ENCODE measurements at places on chromosomes 1 and 21. TPM values are rescaled to one million over a fixed set of nuclear protein-coding genes. Genes with fewer than 3 reads are reported as not detected.

Gene GTF2B
- total RNA-seq: 76.4 TPM

Gene DDOST
- 482 TPM for total RNA-seq

Gene ITGB3BP
- total RNA-seq: 48.6 TPM

Gene SLC45A3
- 5.8 TPM for total RNA-seq

Gene KCNJ15
- not detected for total RNA-seq

Gene NBPF10
- 0.69 TPM for total RNA-seq

Gene LZIC
- 30.0 TPM for total RNA-seq

Gene CRP
- total RNA-seq: not detected

Gene OR6P1
- total RNA-seq: not detected

Gene SPRR2B
- total RNA-seq: not detected

Gene FAM131C
- total RNA-seq: 0.26 TPM

Gene ZNF648
- 1.1 TPM for total RNA-seq

Gene WDR64
- total RNA-seq: not detected

Gene CSF3R
- not detected for total RNA-seq

Gene ELF3
- 0.13 TPM for total RNA-seq

Gene DPT
- not detected for total RNA-seq

Gene C1QB
- not detected for total RNA-seq

Gene KCNT2
- not detected for total RNA-seq

Gene S100A8
- total RNA-seq: not detected

Gene SLC9C2
- total RNA-seq: not detected

Gene NES
- total RNA-seq: 97.4 TPM

Gene MGST3
- 162 TPM for total RNA-seq

Gene SNX7
- total RNA-seq: 19.9 TPM

Gene KCNQ4
- total RNA-seq: 0.11 TPM

Gene SDF4
- total RNA-seq: 94.2 TPM

Gene DIRAS3
- total RNA-seq: 0.24 TPM

Gene SMIM1
- total RNA-seq: 4.4 TPM

Gene ERG
- not detected for total RNA-seq

Gene UTS2
- not detected for total RNA-seq

Gene LCE2B
- total RNA-seq: not detected

Gene PCSK9
- 0.26 TPM for total RNA-seq

Gene C1orf226
- 1.8 TPM for total RNA-seq

Gene MAN1C1
- total RNA-seq: 0.67 TPM

Gene PCNT
- 9.0 TPM for total RNA-seq

Gene L1TD1
- total RNA-seq: not detected

Gene CD101
- total RNA-seq: not detected

Gene VWA1
- 15.3 TPM for total RNA-seq

Gene KRTAP11-1
- not detected for total RNA-seq

Gene ENAH
- total RNA-seq: 113 TPM

Gene SIK1
- 3.2 TPM for total RNA-seq

Gene RHBDL2
- not detected for total RNA-seq

Gene NMNAT2
- 0.03 TPM for total RNA-seq

Gene NCAM2
- total RNA-seq: 5.2 TPM

Gene ST6GALNAC3
- total RNA-seq: 70.7 TPM

Gene DNAJB4
- total RNA-seq: 10.2 TPM

Gene AADACL4
- total RNA-seq: not detected

Gene DNALI1
- total RNA-seq: not detected

Gene CFAP298
- 55.3 TPM for total RNA-seq
